CD4-positive, alpha-beta T cell treated with Interleukin-17A for 1 hour (primary cell): ENCODE measurements at places on chromosomes 7 and 10.

GRCh38 chr7:133360201-133360600 is 107.3 kb downstream of the EXOC4 start:
- no peak for DNase-seq

DNA sequence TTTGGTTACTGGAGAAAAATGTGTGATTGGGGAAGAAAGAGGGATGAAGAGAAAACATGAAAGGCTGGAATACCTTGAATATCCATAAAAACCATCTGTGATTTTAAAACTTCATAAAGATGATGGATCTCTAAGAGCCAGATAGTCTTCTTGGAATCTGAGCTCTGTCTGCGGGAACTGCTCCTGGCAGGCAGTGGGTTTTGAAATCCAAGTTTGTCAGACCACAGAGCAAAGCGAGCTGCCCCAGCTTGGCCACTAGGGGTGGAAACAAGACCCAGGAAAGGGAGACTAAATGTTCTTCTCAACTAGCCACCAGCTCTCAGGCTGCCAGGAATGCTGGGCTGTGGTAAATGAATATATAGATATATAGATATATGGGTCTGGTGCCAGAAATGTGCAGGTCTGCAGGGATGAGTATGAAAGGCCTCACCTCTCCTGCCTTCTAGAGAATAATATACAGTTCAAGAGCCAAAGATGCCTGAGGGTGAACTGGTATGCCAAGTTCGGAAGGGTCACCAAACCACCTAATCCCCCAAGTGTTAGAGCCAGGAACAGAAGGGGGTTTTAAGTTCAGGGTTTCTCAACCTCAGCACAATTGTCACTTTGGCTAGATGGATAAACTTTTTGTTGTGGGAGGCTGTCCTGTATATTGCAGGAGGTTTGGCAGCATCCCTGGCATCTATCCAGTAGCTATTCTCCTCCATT is 208.8 kb downstream of the KCNMA1 start:
- no peak for DNase-seq

DNA sequence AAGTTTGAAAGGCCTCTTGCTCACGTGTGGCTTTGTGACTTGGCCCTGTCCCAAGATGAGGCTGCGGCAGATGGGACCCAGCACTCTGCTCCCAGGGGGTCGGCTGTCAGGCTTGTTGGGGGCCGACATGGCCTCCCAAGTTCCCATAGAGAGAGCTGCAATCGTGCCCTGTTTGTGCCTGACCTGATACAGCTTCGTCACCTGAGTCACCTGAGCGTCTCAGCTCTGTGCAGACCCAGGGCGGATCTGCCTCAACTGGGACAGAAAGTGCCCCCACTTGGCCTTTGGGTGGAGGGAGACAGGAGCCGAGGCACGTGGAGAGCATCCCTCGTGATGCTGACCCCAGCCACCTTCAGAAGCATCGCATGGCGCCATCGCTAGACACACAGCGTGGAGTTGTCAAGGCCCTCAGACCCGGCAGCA is 21.7 kb downstream of the PAPOLB start:
- no peak for DNase-seq

DNA sequence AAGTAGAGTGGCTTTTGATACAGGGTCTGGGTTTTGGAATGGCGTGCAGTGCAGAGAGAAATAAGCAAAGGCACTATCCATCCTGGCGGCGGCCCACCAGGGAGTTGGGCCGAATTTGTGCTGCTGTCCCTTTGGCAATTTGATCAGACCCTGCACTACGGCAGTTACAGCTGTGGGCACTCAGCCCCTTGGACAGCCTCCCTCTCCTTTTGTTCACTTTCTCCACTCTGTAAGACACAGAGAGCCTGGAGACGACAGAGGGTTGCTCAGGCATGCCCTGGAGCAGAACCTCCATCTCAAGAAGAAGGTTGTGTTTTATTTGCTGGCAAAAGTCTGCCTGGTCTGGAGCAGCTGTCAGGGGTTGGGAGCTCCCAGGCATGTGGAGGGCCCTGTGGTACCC is 55.8 kb downstream of the LHPP start:
- DNase-seq: no peak

DNA sequence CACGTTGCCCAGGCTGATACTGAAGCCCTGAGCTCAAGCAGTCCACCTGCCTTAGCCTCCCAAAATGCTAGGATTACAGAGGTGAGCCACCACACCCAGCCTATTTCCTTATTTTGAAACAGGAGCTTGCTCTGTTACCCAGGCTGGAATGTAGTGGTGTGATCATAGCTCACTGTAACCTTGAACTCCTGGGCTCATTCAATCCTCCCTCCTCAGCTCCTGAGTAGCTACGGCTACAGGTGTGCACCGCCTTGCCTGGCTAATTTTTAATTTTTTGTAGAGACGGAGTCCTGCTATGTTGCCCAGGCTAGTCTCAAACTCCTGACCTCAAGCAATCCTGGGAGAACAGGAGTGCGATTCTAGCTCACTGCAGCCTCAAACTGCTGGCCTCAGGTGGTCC is 11.7 kb downstream of the MRLN start:
- DNase-seq: no peak

DNA sequence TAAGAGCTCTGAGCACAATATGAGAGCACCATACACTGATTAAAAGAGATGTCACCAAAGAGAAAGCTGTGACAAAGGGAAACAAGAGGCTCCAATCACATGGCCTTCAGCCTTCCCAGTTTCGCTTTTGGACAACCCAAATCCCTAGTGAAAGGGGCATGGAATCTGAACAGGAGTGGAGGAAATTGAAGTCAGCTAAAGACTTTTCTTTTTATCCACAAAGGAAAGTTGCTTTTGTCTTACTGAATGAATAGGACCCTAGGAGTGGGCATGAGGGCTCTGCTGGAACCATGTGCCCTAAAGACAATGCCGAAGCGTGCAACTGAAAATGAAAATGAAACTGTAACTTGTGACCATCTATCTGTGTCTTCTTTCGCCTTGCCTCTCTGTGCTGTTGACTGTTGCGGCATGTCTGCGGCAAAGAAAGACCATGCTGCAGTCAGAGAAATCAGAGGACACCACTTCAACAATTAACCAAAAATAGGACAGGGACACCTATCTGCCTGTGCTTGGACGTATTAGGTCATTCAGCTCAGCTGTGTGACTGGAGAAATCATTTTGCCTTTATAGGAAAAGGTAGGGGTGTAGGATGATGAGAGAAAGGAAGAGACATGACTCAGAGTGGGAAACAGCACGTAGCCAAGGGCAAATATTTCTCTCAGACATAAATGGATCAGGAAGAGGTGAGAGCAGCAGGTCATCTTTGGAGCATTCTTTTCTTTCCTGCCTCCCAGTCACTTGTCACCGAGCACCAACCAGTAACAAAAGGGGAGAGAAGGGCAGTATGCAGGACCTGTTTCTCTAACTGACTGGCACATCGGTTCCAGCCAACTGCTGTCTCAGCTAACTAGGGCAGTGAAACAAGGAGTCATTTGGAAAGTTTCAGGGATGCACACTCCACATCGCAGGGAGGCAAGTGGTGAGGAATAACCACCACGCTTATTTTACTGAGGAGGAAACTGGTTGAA is 12.3 kb downstream of the CAV2 start:
- peak; percentile 57 for DNase-seq

- no peak for DNase-seq
These were observed 139.3 kb downstream of the GLI3 start for GRCh38 chr7:42097752-42098151.

GRCh38 chr7:123460616-123461015 is 73.8 kb downstream of the IQUB start:
- no peak for DNase-seq

GRCh38 chr7:3771906-3772305 is 470.9 kb downstream of the SDK1 start:
- DNase-seq: no peak

- no peak for DNase-seq
These were observed 67.3 kb downstream of the OGDH start for GRCh38 chr7:44673771-44674170.

DNA sequence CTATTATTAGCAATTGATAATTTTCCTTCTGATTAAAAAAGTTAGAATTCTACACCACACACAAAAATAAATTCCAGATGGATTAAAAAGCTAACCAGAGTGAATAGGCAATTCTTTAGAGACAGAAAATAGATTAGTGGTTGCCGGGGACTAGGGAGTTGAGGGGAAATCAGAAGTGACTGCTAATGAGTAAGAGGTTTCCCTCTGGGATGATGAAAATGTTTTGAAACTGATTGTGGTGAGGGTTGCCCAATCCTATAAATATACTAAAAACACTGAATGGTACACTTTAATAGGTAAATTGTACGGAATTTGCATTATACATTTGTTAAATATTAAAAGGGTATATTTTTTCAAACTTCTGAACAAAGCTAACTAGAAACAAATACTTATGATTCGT is 214.9 kb downstream of the GPAM start:
- DNase-seq: no peak
